ENCODE measurements at places on chromosomes 1 and 21.

DNA sequence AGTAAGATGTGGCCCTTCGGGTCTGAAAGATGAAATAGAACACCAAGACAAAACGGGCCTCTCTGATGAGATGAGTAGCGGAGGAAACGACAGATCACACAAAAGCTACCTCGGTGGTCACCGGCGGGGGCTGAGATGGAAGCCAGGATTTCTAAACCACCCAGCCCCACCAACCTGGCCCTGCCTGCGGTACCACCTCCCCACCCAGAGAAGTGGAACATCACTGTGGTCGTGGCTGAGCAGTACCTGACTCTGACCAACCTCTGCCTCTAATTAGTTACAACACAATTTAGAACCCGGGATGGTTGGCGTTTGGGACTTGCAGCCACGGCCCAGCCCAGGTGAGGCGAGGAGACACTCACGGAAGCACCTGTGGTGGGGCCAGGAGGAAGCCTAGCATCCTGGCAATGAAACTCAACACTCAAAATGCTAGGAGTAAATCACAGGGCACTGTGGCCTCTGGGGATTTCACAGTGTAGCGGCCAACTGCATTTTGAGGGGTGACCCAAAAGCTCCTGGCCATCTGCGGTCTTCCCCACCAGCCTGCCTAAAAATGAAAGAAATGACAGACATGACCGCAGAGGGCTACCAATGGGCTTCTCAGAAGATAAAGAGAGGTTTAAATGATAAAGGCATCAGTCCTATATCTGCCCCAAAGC is 73.4 kb downstream of the ITPKB start:
- no peak for DNase-seq

- DNase-seq, result no peak
Observed at GRCh38 chr1:48196237-48196636, 26.3 kb upstream of the SLC5A9 start.

- peak; percentile 13 for DNase-seq
Observed at GRCh38 chr1:97186381-97186780, 464.8 kb downstream of the PTBP2 start.

DNA sequence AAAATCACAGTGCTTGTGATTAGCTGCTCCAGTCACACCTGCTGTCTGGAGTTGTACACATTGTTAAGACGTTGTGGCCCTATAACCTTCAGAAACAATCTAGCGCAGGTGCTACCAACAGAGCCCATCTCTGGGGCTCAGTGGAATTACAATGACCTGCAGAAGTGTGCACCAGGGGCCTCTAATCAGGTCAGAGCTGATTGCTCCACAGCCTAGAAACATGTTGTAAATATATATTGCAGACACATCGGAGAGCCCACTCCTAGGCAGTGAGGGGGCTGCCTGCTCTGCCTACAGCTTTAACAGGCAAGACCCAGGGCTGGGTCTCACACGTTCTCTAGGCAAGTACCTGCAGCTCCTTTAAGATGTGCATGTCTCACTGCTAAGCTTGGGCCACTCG is 302.0 kb downstream of the SIPA1L2 start:
- no peak for DNase-seq

DNA sequence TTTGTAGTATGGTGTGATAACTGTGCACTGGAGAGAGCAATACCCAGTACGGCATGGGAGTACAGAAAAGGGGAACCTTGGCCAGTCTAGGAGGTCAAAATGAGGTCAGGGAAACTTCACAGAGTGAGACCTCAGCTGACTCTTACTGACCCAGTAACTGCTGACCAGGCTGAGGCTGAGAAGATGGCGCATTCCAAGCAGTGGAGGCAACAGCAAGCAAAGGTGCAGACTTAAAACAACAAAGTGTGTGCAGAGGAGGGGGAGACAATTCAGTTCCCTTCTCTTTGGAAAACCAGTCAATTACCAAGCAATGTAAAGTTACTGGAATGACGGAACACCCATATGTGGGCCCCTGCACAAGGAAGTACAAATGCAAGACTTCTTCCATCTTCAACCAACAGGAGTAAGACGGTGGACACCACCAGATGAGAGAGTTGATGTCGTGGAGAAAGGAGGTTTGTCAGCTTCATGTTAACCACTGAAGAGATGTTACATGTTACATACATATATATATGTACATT is 54.6 kb upstream of the PRDX6 start:
- no peak for DNase-seq
